Stimulated activated CD4-positive, alpha-beta T cell treated with anti-CD3 and anti-CD28 coated beads, Interleukin-15, amount 100 ng/mL, for 1 hour (primary cell): ENCODE measurements at places on chromosomes 12 and 14.

DNA sequence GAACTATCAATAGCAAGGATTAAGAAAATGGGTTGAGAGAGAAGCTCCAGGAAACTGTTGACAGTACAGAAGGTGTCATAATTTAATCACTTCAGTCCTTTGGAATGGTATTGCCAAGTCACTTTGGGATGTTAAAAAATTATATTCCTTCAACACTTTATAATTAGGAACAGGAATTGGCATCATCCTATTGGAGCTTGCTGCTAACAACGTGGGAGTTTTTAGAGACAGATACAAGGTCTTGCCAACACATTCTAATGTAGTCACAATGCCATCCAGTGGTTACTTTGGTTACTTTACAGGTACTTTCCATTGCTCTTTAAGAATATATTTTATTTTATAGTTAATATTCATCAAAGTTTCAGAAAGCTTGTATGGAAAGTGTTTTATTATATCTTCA is 310.1 kb downstream of the SYT1 start:
- no peak for DNase-seq

DNA sequence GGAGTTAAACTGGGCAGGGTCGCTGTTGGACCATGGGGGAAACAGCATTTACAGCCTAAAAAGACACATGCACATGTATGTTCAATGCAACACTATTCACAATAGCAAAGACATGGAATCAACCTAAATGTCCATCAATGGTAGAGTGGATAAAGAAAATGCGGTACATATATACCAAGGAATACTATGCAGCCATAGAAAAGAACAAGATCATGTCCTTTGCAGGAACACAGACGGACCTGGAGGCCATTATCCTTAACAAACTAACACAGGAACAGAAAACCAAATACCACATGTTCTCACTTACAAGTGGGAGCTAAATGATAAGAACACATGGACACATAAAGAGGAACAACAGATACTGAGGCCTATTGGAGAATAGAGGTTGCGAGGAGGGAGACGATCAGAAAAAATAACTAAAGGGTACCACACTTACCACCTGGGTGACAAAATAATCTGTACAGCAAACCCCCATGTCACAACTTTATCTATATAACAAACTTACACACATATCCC is 25.0 kb upstream of the SRP54 start:
- DNase-seq, result no peak

DNA sequence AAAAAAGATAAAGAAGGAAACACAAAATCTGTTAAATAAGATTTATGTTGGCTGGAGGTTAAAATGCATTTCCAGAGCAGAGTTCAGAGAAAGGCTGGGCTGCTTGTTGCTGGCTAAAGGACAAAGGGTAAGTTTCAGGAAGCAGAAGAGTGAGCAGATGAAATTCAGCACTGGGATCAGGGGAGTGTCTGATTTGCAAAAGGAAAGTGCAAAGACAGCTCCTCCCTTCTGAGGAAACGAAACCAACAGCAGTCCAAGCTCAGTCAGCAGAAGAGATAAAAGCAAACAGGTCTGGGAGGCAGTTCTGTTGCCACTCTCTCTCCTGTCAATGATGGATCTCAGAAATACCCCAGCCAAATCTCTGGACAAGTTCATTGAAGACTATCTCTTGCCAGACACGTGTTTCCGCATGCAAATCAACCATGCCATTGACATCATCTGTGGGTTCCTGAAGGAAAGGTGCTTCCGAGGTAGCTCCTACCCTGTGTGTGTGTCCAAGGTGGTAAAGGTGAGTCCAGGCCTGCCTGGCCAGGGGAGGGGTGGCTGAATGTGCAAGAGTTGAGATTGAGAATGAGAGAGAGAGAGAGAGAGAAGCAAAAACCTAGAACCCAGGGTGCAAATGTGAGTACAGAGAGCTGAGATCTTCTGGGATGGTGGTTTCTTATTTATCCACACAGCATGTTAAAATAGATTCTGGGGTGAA is at the start of gene OAS1:
Gene OAS1, plus strand, starts transcription at position 251 of the 703 bp plus-strand sequence. Its CDS starts 78 bp downstream, at position 329.
- DNase-seq, result no peak

- no peak for DNase-seq
Observed at GRCh38 chr14:64730681-64731080, 26.5 kb downstream of the PLEKHG3 start.

- DNase-seq, result no peak
Observed at GRCh38 chr12:93777254-93777653, 100.1 kb downstream of the CRADD start.

DNA sequence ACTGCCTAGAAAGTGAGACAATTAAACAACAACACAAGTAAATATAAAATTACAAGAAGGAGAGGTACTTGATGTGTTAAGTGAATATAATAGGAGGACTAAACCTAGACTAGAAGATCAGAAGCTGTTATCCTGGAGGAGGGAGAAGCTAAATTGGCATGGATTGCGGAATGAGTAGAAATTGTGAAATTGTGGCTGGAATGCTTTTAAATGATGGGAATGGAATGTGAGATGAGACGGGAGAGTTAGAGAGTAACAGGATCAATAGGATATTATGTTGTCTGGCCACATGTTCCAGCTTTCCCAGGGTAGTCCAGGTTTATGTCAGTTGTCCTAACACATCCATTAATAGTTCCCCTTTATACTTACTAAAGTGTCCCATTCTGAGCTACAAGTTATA is 44.0 kb upstream of the CPNE8 start:
- no peak for DNase-seq

- no peak for DNase-seq
Observed at GRCh38 chr12:103519632-103520031, 23.9 kb upstream of the C12orf42 start.

DNA sequence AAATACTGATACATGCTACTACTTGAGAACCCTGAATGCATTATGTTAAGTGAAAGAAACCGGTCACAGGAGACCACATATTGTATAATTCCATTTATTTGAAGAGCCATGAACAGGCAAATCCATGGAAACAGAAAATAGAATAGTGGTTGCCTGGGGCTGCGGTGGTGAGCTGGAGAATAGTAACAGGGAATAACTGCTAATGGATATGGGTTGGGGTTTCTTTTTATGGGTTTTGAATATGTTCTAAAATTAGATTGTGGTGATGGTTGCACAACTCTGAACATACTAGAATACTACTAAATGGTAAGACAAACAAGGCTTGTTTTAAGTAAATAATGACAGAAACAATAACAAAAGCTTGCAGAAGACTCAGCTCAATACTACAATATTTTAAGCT is 293.0 kb downstream of the BTG1 start:
- no peak for DNase-seq

- DNase-seq, result no peak
Observed at GRCh38 chr12:108305520-108305919, 33.6 kb downstream of the CMKLR1 start.

GRCh38 chr12:19771858-19772257 is 332.6 kb downstream of the AEBP2 start:
- no peak for DNase-seq

DNA sequence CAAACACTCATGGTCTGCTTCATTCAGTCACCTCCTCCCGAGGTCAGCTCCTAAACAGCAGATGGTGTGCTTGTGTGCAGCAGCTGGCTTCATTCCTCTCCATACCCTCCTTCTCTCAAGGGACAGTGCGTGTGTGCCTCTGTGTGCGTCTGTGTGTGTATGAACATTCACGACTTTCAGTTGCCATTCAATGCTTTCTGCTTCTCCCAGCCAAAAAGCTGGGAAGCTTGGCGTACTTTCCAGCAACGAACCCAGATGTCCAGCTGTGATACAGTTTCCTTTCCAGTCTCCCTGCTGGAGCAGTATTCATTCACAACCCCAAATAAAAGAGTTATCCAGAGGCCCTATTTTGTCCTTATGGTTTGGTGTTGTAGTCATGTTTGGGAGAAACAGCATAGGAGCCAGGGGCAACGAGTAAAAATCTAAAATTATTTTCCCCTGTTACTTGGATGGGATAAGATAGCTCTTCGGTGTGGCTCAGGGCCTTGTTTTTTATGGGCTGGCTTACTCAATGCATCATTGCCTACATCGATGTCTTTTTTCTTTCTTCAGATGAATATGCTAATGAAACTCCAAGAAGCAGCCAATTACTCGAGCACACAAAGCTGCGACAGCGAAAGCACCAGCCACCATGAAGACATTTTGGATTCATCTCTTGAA is 379.3 kb downstream of the NAV3 start:
- DNase-seq, result no peak
